ENCODE measurements at places on chromosomes 2 and 18. TPM values are rescaled to one million over a fixed set of nuclear protein-coding genes. Genes with fewer than 3 reads are reported as not detected.

The NTSR2 gene
- polyA plus RNA-seq: 0.97 TPM

DNA sequence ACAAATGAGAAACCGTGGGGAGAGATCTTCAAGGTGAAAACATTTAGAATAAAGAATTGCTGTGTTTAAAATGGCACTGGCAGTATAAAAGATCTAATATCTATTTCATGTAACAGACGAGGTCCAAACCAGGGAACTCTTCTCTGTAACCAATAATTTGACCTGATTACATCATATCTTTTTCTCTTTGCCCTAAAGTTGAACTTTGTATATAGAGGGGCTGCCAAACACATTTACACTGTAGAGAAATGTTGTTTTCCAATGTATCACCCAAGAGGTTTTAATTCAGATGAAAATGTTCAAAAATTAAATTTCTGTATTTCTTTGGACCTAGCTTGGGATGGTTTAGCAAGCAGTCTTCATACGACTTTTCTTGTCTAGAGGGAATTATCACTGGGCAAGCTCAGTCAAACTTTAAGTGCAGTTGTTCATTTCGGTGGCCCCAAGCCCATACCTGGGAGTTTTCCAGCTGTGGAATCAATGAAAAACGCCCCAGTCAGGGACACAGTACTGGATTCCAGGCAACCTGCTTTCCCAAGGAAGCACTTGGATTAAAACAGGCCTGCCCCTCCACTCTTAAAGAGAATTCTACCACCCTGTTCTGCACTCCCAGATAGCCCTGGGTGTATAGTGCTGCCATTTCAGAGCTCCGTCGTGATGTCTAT is 208.5 kb upstream of the FN1 start:
- no peak for DNase-seq

GRCh38 chr18:26383454-26384270 is 157.4 kb downstream of the TAF4B start:
- no peak for DNase-seq

GRCh38 chr2:95334916-95335641 is 37.9 kb downstream of the KCNIP3 start:
- no peak for DNase-seq

DNA sequence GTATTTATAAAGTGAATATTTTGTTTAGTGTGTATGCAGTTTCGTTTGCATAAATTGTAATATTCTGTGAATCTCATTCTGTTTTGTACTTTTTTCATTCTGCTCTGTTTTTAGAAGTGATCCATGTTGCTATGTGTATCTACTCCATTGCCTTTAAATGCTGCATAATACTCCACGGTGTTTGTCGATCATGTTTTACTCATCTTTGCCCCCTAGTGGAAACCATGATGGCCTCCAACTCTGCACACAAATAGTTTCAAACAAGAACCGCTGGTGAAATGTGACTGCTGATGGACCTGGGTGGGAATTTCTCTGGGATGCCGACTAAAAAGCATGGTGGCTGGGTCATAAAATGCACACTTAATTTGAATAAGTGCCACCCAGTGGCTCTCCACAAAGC is 32.0 kb upstream of the SKOR2 start:
- no peak for DNase-seq

DNA sequence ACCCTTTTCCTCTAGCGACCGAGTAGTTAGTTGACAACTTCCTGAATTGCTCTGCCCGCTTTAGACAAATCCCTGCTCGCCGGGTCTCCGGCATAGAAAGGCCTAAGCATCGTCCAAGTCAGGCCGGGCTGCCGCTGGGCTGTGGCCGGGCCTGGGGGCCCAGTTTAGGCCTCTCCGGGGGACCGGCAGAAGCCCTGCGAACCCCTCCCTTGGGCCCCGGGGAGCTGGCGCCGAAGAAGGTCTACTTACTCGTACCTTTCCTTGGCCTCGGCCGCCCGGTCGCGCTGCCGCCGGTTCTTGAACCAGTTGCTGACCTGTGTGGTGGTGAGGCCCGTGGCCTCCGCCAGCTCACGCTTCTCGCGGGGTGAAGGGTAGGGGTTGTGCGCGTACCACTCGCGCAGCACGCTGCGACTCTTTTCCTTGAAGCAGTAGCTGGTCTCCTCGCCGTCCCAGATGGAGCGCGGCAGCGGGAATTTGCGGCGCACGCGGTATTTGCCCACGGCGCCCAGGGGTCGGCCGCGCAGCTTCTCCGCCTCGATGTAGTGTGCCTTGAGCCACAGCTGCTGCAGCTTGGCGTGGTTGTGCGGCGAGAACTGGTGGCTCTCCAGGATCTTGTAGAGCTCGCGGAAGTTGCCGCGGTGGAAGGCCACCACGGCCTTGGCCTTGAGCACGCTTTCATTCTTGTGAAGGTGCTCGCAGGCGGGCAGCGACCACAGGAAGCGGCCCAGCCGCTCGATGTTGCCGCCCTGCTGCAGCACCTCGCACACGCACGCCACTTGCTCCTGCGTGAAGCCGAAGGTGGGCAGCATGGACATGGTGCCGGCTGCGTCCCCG is 739 bp downstream of the SIX2 start:
- DNase-seq: peak; percentile 71

DNA sequence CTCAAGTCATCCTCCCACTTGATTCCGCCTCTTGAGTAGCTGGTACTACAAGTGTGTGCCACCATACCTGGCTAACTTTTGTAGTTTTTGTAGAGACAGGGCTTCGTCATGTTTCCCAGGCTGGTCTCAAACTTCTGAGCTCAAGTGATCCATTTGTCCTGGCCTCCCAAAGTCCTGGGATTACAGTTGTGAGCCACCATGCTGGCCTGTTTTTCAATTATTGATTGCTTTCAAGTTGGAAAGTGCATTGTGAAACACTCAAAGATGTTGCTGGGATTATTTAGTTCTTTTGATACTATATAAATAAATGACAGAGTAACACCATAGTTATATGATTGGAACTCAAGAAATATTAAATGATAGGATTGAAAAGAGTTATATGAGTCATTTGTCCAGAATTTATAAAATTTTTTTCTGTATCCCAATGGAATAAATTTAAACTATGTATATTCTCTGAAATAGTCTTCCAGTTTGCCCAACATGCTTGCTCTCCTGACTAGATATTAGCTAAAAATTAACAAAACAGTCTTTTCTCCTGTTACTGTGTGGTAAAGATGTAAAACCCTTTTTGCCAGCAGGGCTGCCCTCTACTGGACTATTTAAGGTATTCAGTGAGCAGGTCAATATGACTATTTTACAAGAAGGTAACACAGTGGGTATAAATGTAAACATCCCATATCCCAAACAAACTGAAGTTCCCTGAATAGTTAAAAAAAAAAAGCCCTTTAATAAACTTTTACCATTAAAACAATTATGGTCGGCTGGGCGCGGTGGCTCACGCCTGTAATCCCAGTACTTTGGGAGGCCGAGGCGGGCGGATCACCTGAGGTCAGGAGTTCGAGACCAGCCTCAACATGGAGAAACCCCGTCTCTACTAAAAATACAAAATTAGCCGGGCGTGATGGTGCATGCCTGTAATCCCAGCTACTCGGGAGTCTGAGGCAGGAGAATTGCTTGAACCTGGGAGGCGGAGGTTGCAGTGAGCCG is 42.7 kb downstream of the ACSL3 start:
- no peak for DNase-seq

GRCh38 chr2:96143848-96144480 is 1.3 kb downstream of the DUSP2 start:
- DNase-seq: no peak

DNA sequence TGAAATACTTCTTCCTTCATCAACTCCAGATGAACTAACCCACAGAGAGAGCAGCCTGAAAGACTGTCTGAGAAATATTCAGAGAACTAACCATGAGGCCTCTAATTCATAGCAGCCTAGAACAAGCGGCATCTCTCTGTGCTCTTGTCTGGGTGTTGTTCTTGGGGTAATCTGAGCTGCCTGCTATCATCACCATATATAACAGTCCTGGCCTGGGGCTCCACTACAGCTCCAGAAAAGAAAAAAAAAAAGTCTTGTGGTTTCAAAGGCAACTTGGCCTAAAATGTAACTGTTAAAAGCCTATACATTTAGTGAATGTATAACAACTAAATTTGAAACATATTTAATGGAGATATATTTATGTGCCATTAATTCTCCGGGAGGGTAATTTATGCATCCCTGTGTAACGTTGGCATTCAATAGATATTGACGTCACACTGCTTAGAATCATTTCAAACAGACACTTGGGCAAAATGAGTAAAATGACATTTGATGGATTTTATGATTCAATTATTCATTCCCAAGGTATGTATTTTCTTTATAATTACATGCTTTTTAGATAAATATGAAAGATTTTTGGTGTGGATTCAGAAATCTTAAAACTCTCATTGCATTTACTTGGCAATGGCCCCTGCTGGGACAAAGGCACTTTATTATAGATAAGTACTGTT is 294.3 kb downstream of the HRH4 start:
- no peak for DNase-seq

DNA sequence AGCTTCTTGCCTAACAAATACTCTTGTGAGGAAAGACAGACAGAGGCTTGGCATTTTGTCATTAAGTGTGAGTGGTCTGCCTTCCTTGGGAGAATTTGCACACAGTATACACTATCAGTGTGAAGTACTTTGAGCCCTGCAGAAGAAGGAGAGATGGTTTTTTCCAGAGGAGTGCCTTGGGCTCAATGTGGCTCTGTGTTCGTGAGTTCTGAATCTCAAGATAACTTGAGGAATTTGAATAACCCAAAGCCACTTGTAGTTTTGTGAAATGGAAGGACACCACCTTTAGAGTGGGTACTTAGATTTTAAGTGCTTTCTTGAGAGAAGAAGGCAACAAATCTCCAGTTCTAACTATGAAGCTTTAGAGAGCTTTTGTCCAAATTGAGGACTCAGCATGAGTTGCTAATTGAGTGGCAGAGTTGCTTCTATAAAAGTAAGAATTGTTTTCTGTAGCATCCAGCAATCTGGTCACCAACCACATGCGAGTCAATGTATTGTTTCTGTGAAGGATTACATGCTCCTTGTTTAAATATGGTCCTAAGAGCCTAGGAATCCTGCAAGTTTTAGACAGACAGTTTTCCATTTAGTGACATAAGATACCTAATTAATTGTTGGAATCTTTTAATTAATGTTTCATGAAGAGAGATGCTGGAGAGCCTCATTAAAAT is 68.3 kb downstream of the BABAM2 start:
- DNase-seq: no peak

GRCh38 chr2:198321522-198322088 is 517.2 kb downstream of the PLCL1 start:
- no peak for DNase-seq

DNA sequence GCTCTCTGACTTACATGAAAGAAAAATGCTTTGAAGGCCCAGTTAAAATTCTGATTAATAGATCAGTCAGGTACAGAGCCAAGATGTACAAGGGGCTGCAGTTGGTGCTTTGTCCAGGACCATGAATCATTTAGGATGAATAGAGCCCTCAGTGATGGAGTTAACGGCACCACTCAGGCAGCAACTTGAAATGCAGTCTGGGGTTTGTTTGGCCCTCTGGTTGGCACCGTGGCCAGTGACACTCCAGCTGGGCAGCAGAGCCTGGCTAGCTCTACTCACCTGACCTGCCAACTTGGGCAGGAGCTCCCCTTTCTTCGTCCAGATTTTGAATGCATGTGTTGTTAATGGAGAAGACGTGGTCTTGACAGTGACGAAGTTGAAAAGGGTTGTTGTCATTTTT is 493.0 kb upstream of the ACVR2A start:
- DNase-seq: no peak

The MC5R gene
- polyA plus RNA-seq: not detected

GRCh38 chr18:30403278-30403677 is 639.3 kb downstream of the DSC3 start:
- DNase-seq: no peak

DNA sequence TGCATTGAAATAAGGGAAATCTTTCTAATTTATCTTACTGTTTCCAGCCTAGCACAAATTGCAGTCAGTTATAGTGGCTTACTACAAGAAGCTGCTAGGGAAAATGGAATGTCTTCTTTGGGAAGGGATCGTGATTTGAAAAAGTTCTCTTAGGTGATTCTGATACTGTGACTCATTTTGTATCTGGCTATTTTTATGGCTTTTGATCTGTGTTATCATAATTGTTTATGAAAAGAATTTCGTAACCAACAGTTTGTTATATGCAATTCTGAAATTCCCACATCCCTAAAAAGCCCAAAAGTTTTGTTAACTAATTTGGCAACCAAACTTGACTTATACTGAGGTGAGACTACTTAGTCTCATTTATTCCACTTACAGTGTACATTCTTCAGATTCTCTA is 12.4 kb downstream of the PTPN4 start:
- DNase-seq: no peak

DNA sequence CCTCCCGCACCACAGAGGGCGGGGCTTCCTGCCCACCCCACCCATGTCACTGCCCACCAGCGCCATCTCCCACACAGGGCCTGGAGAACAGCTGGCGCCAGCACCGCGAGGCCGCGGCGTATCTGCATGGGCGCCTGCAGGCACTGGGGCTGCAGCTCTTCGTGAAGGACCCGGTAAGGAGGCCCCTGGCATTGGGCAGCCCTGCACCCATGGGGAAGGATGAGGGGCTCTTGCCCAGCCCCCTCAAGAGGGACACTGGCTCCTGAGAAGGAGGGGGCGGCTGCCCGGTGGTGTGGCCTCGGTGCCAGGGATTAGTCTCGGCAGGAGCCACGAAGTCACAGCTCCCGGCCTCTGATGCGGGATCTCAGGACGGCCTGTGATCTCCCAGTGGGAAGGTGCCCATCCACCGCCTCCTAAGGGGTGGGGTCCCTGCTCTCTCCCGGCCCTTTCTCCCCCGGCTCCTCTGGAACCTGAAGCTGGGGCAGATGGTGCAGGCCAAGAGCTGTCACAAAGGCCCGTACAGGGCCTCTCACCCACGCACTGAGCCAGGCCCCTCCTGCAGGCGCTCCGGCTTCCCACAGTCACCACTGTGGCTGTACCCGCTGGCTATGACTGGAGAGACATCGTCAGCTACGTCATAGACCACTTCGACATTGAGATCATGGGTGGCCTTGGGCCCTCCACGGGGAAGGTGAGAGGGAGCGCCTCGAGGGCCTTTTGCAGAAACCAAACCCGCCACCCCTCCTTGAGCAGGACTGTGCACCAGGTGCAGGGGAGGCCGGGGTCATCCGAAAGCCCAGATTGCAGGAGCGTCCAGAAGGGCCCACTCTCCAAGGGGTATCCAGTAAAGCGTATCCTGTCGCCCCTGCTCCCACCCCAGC is 9.1 kb downstream of the AGXT start:
- no peak for DNase-seq

The UGT1A10 gene
- polyA plus RNA-seq: not detected

DNA sequence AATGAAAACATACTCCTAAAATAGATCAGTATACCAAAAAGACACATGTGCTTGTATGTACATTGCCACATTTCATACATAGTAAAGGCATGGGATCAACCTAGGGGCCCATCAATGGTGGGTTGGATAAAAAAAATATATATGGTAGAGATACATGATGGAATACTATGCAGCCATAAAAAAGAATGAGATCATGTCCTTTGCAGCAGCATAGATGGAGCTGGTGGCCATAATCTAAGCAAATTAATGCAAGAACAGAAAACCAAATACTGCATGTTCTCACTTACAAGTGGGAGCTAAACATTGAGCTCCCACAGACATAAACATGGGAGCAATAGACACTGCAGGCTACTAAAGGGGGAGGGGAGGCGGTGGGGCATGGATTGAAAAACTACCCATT is 18.6 kb upstream of the NCOA1 start:
- no peak for DNase-seq

All from psoas muscle (tissue), 8 donors.